Activated naive CD4-positive, alpha-beta T cell treated with anti-CD3 and anti-CD28 coated beads for 36 hours (primary cell): ENCODE measurements at places on chromosomes 13 and 19. TPM values are rescaled to one million over a fixed set of nuclear protein-coding genes. Genes with fewer than 3 reads are reported as not detected.
A peak's percentile ranks its signal among the peaks of the same experiment; 100 is the strongest.

- H3K27ac ChIP-seq: no peak overlapping the region
- H3K4me3 ChIP-seq: peak overlapping the region; percentile 83
- no peaks in the 10 kb centered on the region for H3K27me3 ChIP-seq
- peak; percentile 72 for DNase-seq
- peaks cover 17% of the 10 kb centered on the region for H3K36me3 ChIP-seq
These were observed 2.6 kb downstream of the BBC3 start for GRCh38 chr19:47228168-47228936.

DNA sequence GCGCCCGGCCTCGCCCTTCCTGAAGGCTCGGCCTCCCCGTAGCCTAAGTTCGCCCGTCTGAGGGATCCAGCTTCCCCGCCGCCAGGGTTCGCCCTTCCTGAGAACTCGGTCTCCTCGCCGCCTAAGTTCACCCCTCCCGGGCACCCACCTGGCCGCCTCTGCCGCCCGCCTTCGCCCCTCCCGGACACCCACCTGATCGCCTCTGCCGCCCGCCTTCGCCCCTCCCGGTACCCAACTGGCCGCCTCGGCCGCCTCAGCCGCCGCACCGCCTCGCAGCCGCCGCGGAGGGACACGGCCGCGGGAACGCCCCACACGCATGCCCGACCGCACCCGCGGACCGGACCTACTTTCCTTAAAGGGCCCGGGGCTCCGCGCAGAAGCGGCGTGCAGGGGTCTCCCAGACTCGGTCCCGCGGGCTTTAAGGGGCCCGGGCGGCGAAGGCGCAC lies at the start of gene MOB3A:
Gene MOB3A, minus strand, starts transcription at position 293 of the 446 bp plus-strand sequence. CDS start 17,766 bp downstream, outside the sequence.
- peaks cover 38% of the 10 kb centered on the region for H3K4me1 ChIP-seq
- H3K27ac ChIP-seq: peak within 1 kb of the TSS; percentile 92
- H3K4me3 ChIP-seq: peak within 1 kb of the TSS; percentile 94
- peaks cover 5% of the 10 kb centered on the region for H3K36me3 ChIP-seq

- peaks cover 53% of the 10 kb centered on the region for H3K4me1 ChIP-seq
- peak overlapping the region; percentile 85 for H3K27ac ChIP-seq
- H3K4me3 ChIP-seq: peak overlapping the region; percentile 77
- H3K27me3 ChIP-seq: no peaks in the 10 kb centered on the region
- DNase-seq: no peak
- peaks cover 15% of the 10 kb centered on the region for H3K36me3 ChIP-seq
These were observed 902 bp upstream of the CCDC106 start for GRCh38 chr19:55646889-55647731.

DNA sequence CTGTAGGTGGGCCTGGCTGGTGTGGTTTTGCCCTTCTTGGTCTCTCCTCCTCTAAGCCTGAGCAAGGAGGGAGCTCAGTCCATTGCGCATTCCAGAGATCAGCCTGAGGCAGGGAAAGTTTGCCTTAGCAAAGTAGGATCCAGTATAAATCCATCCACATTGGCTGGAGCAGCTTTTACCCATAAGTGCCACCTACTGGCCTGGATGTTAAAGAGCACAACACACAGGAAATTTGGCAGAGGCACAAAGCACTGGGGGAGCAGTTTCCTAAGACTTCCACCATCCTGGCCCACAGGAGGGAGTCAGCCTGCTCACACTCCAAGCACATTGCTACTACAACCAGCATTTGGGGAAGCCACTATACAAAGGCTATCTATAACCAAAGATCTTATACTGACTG lies 1124.2 kb downstream of the SLITRK1 start:
- H3K27ac ChIP-seq: no peak overlapping the region
- H3K36me3 ChIP-seq: no peaks in the 10 kb centered on the region
- DNase-seq: no peak
- H3K4me1 ChIP-seq: no peaks in the 10 kb centered on the region

The KCNRG gene
- not detected for total RNA-seq

The MBD3L3 gene
- not detected for total RNA-seq
